Vagina (tissue), 2 donors: ENCODE measurements at places on chromosomes 4 and X.

DNA sequence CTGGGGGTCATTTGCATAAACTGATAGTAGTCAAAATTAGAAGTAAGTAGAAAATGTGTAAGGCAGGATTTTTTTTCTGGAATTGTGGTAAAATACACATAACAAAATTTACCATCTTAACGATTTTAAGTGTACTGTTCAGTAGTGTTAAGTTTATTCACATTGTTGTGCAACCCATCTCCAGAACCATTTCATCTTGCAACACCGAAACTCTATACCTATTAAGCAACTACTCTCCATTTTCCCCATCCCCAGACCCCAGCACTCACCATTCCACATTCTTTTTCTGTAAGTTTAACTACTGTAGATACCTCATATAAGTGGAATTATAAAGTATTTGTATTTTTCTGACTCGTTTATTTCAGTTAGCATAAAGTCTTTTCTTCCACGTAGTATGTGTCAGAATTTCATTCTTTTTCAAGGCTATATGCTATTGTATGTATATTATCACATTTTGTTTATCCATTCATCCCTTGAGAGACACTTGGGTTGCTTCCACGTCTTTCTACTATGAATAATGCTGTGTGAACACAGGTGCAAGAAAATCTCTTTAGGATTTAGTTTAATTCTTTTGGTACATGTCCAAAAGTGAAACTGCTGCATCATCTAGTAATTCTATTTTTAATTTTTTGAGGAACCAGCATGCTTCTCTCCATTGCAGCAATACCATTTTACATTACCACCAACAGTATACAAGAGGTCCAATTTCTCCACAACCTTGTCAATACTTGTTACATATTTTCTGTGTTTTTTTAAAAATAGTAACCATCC, 39.1 kb upstream of the NSUN7 start:
- DNase-seq: no peak

GRCh38 chrX:54043056-54043455, 1.2 kb downstream of the PHF8 start:
- no peak for DNase-seq

- no peak for DNase-seq
Measured at GRCh38 chrX:8879750-8880149, 78.6 kb upstream of the FAM9A start.

- DNase-seq: no peak
Measured at GRCh38 chrX:49039598-49040375, 3.4 kb downstream of the TFE3 start.

DNA sequence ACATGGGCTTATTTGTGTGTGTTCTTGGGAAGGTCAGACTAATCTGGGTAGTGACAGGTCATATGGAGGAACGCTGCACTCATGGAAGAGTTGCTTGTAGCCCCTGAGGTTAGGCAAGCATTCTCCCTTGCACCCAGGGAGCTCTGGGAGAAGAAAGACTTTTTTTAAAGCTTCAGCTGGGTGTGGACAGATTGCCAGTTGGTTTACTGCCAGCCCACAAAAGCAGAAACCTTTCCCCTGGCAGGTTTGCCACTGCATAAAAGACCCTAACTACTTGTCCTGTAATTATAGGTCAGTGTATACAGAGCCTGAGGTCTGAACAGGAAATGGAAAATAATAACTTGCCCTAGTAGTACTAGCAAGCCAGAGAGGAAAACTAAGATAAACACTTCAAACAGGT, 7.4 kb upstream of the NFKB1 start:
- DNase-seq: no peak

- no peak for DNase-seq
Measured at GRCh38 chr4:16072168-16072567, 11.7 kb downstream of the PROM1 start.

DNA sequence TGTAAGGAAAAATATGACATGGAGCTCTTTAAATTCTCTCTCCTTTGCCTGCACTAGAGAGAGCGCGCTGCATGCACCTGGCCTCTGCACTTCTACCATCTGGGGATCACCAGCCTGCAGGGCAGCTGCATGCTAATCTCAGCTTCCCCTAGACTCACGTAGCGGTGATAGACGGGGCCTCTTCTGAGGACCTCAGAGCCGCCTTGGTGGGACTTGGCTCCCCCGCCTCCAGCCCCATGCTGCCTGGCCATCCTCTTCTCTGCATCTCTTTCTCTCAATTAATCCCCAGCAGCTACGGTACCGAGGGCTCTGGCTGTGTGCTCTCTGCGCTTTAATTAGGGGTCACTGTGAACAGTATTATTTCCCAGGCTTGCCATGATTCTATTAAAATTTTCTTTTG, 52.8 kb upstream of the PSAPL1 start:
- DNase-seq: no peak

DNA sequence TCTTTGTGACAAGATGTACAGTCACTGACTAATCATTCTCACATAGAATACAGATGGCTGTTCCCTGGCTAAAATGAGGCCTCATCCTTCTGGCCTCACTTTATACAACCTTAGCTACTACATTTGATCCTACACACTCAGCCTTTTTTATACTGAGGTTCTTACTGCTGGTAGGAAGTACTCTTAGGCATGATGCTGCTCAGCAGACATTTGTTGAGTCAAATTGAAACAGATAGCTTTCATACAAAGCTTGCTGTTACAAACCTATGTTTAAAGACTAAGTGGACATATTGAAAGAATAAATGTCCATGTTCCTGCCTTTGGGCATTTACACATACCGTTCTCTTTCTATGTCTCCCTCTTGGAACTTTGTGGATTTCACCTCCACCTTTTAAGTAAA, 154.9 kb downstream of the NPFFR2 start:
- DNase-seq: no peak

DNA sequence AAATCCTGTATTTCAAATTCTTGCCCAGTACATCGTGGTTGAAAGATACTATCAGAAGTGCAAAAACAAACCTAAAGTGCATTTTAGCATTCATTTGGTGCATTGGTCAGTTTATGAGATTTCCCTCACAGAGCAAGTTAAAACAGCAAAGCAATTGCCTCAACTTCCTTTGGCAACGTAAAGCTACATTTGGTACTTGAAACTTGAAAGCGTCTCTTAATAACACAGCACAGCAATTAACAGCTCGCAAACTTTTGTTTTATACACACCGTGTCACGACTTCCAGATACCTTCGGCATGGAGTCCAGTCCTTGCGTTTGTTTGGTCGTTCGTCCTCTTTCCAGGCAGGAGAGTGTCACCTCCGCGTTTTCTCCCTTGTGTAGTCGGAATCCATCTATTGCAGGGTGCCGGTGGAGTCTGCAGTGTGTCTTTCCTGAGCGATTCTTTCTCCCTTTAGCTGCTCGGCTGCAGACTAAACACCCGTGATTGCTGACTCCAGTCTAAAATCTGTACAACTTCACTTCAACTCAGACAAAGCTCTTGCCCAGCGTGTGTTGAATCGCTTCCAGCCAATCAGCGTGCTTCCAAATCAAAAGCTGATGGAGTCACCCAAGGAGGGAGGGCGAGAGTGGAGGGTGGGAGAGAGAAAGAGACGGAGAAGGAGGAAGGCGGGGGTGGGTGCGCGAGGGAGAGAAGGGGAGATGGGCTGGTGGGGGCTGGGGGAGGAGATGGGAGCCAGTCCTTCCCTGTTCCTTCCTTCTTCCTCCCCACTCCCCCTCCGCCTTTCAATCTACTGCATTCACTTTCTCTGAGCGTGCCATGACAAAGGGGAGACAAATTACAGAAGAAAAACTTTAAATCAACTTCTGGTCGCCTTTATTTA, at the start of gene PCDH18:
Gene PCDH18 (minus strand): TSS at position 509 of the 883 bp plus-strand sequence. CDS start 406 bp downstream, at position 103.
- no peak for DNase-seq

DNA sequence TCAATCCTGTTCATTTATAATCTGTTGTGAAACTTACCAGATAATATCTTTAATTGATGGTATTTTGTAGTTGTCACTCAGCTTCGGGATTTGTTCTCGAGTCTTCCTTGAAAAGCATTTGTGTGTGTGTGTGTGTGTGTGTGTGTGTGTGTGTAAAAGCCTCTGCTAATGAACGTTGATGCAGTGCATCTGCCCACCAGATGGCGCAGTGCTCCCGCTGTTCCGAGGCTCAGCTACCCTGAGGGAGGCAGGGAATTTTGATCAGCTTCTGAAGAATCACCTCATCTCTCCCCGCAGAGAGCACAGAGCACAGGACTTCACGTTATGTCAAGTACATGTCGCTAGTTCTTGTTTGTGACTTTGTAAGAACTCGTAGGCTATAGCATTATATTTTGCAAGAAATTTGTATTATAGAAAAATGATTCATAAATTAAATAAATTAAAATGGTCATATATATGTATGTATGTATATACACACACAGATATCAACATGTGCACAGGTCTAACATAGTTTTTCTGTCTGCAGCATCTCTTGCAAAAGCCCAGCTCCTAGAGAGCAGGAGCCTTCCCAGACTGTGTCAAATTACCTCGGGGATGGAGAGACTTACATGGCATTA, 316.7 kb upstream of the IGFBP7 start:
- DNase-seq: no peak
